Fibroblast of the aortic adventitia (primary cell): ENCODE measurements at places on chromosomes 1 and 21. TPM values are rescaled to one million over a fixed set of nuclear protein-coding genes. Genes with fewer than 3 reads are reported as not detected.

Gene TDRD5
- not detected in 2 replicates for total RNA-seq

Gene SPOCD1
- total RNA-seq: 3.4 and 37.2 TPM in 2 replicates

Gene ZBTB48
- total RNA-seq: 7.7 and 26.4 TPM in 2 replicates

Gene CD1B
- total RNA-seq: not detected in 2 replicates

Gene INKA2
- 0.27 TPM in 1 of 2 replicates, not detected in the other for total RNA-seq

Gene USH2A
- under 0.01 TPM in 1 of 2 replicates, not detected in the other for total RNA-seq

Gene OVAAL
- not detected in 2 replicates for total RNA-seq

Gene FCGR2B
- not detected in 2 replicates for total RNA-seq

Gene CR1
- not detected in 2 replicates for total RNA-seq

Gene CYP4A22
- not detected in 2 replicates for total RNA-seq

Gene NBPF26
- 14.9 and 32.5 TPM in 2 replicates for total RNA-seq

Gene CRYBG2
- not detected in 2 replicates for total RNA-seq
